CD4-positive, alpha-beta memory T cell (primary cell): ENCODE measurements at places on chromosomes 16 and 17. TPM values are rescaled to one million over a fixed set of nuclear protein-coding genes. Genes with fewer than 3 reads are reported as not detected.

GRCh38 chr17:74043976-74044375 is 159.5 kb upstream of the RPL38 start:
- no peak for DNase-seq
- no peak overlapping the region for H3K27ac ChIP-seq
- H3K36me3 ChIP-seq: no peaks in the 10 kb centered on the region

GRCh38 chr16:54098247-54098646 is 188.3 kb downstream of the IRX3 start:
- no peaks in the 10 kb centered on the region for H3K4me1 ChIP-seq
- DNase-seq: no peak
- no peaks in the 10 kb centered on the region for H3K27me3 ChIP-seq
- no peak overlapping the region for H3K4me3 ChIP-seq

GRCh38 chr17:38454532-38454931 is 26.3 kb downstream of the ARHGAP23 start:
- H3K36me3 ChIP-seq: no peaks in the 10 kb centered on the region
- no peak overlapping the region for H3K4me3 ChIP-seq
- no peak overlapping the region for H3K27ac ChIP-seq
- no peak for DNase-seq
- no peaks in the 10 kb centered on the region for H3K4me1 ChIP-seq
- peaks cover 10% of the 10 kb centered on the region for H3K27me3 ChIP-seq

- no peak for DNase-seq
- H3K4me3 ChIP-seq: no peak overlapping the region
- no peaks in the 10 kb centered on the region for H3K27me3 ChIP-seq
Measured at GRCh38 chr16:88669980-88670379, 7.1 kb upstream of the MVD start.

DNA sequence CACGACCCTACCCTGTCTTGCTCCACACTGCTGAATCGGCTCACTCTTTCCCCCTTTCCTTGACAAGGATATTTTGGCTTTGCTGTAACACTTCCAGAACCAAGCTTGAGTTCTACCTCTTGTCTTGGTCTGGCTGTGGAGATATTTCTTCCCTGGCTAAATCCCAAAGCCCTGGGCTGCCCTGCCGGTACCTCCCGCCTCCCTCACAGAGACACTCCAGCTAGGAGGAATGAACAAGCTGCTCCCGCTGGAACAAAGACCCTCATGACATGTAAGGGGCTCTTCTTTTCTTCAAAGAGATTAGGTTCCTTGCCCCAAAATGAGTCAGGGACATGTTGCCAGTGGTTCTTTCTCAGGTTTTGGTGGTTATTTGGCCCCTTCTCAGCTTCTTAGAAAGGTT is 10.8 kb downstream of the INPP5K start:
- H3K36me3 ChIP-seq: peaks cover 33% of the 10 kb centered on the region
- H3K27me3 ChIP-seq: no peaks in the 10 kb centered on the region
- H3K4me1 ChIP-seq: no peaks in the 10 kb centered on the region
- no peak overlapping the region for H3K4me3 ChIP-seq
- no peak overlapping the region for H3K27ac ChIP-seq

HOXB13 gene
- not detected for total RNA-seq

CCL5 gene
- 279 TPM for total RNA-seq

DNA sequence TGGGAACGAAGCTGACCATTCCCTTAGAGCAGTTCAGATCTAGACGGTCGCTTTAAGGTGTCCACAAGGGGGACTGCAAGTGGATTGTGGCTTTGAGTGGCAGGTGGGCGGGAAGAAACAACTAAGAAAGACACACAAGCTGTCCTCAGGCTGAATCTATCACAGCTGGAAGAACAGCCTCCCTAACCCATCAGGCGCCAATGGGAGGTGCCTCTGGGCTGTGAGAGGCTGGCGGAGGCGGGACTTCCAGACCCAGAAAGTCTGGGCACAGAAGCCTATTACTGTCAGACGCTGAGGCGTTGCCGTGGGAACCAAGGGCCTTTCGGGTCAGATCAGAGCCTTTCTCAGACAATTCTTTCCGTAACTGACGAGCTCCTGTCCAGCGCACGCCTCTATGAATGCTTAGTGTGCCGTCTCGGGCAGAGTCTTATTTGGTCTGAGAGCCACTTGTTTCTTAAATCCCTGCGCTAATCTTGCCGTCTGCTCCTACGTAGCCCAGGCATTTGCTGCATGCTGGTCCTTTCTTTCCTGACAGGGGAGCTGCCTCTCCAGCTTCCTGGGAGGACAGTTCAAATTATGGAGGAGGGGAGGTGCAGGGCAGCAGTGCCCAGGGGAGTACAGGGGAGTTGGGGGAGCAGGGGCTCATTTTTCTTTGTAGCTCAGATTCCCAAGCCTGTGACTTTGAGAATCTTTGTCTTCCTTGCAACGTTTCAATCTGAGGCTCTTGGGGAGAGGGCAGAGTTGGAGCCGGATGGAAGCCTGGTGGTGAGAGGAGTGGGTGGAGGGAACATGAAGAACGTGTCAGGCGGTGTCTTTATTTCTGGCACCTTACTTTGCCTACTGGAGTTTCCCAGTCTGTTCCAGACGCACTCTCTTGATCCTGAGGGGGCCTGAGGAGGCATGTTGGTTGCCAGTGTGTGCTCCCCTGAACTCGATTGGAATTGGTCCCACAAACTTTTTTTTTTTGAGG is 618.7 kb downstream of the KCNJ18 start:
- no peaks in the 10 kb centered on the region for H3K27me3 ChIP-seq
- no peak overlapping the region for H3K27ac ChIP-seq
- H3K36me3 ChIP-seq: no peaks in the 10 kb centered on the region
- DNase-seq: no peak
- no peak overlapping the region for H3K4me3 ChIP-seq

TSPAN10 gene
- total RNA-seq: 1.1 TPM

DNA sequence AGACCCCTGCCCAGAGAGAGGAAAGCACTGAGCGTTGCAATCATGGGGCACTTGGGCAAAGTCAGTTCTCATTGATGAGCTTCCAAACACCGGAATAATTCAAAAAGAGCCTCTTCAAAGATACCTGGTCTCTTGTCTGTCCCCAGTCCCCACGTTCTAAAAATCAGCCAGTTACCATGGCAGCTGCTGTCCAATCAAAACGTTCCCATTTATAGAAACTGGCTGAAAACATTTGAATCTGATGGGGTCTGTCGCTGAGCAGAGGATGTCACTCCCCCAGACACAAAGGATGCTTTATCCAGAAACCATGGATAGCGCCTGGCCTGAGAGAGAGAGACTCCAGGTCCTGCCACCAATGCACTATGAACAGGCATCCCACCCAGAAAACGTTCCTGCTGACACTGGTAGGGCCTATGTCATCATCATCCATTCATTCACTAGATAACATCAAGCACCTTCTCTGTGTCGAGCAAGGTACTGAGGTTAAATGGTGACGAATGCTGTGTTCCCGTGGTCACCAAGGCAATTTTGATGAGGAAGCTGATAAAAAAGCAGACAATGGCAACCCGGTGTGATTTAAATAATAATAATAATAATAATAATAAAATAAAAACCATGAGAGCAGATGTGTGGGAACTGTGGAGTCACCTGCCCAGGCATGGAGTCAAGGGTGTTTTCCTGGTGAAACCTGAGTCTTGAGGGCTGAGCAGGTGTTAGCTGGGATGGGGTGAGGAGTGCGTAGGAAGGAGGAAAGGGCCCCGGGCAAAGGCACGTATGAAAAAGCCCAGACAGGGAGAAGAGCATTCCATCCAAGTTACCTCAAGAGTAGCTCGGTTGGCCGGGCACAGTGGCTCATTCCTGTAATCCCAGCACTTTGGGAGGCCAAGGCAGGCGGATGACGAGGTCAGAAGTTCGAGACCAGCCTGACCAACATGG is 19.0 kb upstream of the CALB2 start:
- no peaks in the 10 kb centered on the region for H3K36me3 ChIP-seq
- H3K27me3 ChIP-seq: no peaks in the 10 kb centered on the region
- H3K4me1 ChIP-seq: no peaks in the 10 kb centered on the region
- H3K4me3 ChIP-seq: no peak overlapping the region
- no peak for DNase-seq

ASIC2 gene
- not detected for total RNA-seq

- no peak for DNase-seq
- H3K27me3 ChIP-seq: no peaks in the 10 kb centered on the region
- H3K27ac ChIP-seq: no peak overlapping the region
- no peaks in the 10 kb centered on the region for H3K36me3 ChIP-seq
Measured at GRCh38 chr17:63423251-63423950, 22.7 kb downstream of the CYB561 start.

GRCh38 chr17:39678340-39679116 is 9.3 kb downstream of the PGAP3 start:
- H3K4me3 ChIP-seq: no peak overlapping the region
- H3K4me1 ChIP-seq: peaks cover 61% of the 10 kb centered on the region
- H3K27me3 ChIP-seq: no peaks in the 10 kb centered on the region
- no peak for DNase-seq

DERL2 gene
- total RNA-seq: 85.0 TPM

GRCh38 chr16:80380514-80380913 is 160.3 kb upstream of the DYNLRB2 start:
- no peak for DNase-seq
- H3K27ac ChIP-seq: no peak overlapping the region
- no peaks in the 10 kb centered on the region for H3K4me1 ChIP-seq
- no peaks in the 10 kb centered on the region for H3K36me3 ChIP-seq
- no peaks in the 10 kb centered on the region for H3K27me3 ChIP-seq

SYNGR3 gene
- 1.6 TPM for total RNA-seq

GRCh38 chr17:77555741-77556291 is 402.7 kb upstream of the TNRC6C start:
- no peaks in the 10 kb centered on the region for H3K36me3 ChIP-seq
- no peak overlapping the region for H3K4me3 ChIP-seq
- no peak overlapping the region for H3K27ac ChIP-seq
- no peaks in the 10 kb centered on the region for H3K27me3 ChIP-seq
- no peak for DNase-seq
- H3K4me1 ChIP-seq: no peaks in the 10 kb centered on the region

DNA sequence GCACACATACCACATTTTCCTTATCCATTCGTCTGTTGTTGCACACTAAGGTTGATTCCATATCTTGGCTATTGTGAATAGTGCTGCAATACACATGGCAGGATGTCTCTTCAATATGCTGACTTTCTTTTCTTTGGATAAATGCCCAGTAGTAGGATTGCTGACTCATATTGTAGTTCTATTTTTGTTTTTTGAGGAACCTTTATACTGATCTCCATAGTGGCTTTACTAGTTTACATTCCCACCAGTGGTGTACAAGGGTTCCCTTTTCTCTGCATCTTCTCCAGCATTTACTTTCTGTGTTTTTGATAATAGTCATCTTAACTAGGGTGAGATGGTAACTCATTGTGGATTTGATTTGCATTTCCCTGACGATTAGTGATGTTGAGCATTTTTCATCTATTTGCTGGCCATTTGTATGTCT is 118.1 kb downstream of the STXBP4 start:
- DNase-seq: no peak
- H3K36me3 ChIP-seq: peaks cover 4% of the 10 kb centered on the region
- H3K27me3 ChIP-seq: no peaks in the 10 kb centered on the region
- H3K27ac ChIP-seq: no peak overlapping the region

SLC6A2 gene
- not detected for total RNA-seq

SAMD14 gene
- 1.2 TPM for total RNA-seq

DNA sequence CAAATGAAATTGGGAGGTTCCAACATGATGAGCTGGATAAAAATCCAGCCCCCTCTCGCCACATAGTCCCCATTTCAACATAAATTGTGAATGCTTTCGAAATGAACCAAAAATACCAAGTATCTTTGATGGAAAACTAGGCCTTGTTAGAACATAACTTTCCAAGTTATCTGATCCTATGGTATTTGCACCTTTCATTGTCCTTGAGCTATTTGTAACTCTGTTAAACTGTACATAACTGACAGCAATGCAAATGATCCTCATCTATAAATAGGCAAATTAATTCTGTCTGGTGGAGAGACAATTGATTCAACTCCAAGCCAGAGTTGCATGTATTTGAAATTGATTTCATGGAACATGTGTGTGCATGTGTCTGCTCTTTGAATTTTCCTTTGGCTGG is 18.2 kb downstream of the CMTM4 start:
- no peaks in the 10 kb centered on the region for H3K4me1 ChIP-seq
- H3K36me3 ChIP-seq: no peaks in the 10 kb centered on the region
- DNase-seq: no peak
- no peak overlapping the region for H3K4me3 ChIP-seq
